Stimulated activated CD8-positive, alpha-beta memory T cell treated with anti-CD3 and anti-CD28 coated beads, Interleukin-12 subunit alpha, Interleukin-12 subunit beta, amount 100 ng/mL, for 1 hour (primary cell): ENCODE measurements at places on chromosomes 7 and 10.

DNA sequence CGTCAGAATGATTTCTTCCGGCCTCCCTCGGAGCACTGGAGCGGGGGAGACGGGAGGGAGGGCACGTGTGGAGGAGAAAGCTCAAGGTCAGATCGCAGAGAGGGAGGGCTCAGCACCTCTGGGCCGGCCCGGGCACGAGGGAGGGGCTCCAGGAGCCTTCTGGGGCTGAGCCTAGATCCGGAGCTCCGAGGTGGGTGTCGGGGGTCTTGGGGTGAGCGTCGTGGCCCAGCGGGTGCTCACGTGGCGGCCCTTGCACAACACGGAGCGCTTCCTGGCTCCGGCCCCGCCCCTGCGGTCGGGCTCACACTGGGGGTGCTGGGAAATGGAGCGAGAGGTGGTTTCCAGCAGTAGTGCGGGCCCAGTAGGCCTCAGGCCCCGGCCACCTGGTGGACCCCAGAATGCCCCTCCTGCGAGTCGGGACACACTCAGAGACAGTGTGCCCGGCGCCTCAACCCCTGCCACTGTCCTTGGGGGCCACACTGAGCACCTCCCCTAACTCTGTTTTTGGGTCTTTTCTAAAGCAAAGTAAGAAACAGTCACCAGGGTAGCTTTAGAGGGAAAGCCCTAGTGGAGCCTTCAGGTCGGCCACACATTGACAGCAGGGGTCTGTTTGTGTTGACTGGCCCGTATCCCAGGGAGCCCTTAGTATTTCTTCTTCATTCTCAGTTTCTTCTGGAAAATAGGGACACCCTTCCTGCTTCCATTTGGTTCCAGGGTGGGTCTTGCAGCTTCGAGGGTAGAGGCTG lies 798 bp downstream of the PPIF start:
- peak; percentile 47 for DNase-seq

DNA sequence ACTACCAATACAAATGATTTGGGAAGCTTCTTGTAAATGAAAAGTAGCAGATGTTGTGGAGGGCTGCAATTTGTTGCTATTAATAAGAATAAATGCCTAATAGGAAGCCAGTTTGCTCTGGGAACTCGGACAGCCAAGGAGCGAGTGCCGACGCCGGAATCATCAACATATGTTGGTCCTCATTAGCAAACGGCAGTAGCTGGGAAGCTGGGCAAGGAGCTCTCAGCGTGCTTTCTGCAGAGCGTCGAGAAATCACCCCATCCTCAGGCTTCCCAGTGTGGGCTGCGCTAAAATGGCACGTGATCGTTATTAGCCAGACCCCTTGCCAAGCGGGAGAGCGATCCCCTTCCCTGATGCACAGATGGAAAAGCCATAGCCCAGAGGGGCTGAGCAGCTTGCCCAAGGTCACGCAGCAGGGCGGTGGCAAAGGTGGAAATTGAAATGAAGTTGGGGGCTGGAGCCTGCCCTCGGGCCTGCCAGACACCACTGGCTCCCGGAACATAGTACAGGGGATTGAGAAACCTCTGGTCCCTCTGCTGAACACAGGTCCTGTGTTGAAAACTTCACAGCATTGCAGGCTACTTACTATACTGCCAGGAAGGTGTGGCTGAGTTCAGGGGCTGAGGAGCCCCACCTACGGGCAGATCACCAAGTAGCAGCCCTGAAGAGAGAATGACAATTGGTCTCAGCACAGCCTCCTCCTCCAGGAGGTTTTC lies 326.9 kb downstream of the PLXNA4 start:
- DNase-seq = no peak

DNA sequence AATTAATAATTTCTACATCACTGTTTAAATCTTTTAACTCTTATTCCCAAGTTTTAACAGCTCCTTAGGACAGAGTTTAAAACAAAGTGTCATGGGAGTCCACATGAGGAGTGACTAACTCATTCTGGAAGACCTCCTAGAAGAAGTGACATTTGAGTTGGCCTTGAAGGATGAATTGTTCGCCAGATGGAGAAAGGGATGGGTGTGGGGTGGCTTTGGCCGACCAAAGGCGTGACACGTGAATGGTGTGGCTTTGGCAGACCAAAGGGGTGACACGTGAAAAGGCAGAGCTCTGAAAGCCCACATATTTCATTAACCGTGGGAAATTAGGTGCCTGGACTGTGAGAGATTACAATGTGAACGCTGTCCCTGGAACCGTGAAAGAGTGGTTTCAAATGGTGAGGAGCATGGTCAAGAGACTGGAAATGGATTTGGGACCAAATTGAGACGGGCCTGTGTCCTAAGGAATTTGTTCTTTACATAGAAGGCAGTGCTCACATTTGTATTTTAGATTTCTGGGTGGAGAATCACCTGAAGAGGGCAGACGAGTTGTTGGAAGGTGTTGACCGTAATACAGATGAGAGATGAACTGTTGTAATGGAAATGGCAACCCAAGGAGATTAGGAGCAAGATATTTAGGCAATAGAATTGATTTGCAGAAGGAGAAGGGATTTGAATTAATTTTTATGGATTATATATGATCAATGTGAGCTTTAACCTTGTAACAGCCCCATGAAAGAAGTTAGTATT lies 228.1 kb downstream of the BICC1 start:
- DNase-seq = no peak

DNA sequence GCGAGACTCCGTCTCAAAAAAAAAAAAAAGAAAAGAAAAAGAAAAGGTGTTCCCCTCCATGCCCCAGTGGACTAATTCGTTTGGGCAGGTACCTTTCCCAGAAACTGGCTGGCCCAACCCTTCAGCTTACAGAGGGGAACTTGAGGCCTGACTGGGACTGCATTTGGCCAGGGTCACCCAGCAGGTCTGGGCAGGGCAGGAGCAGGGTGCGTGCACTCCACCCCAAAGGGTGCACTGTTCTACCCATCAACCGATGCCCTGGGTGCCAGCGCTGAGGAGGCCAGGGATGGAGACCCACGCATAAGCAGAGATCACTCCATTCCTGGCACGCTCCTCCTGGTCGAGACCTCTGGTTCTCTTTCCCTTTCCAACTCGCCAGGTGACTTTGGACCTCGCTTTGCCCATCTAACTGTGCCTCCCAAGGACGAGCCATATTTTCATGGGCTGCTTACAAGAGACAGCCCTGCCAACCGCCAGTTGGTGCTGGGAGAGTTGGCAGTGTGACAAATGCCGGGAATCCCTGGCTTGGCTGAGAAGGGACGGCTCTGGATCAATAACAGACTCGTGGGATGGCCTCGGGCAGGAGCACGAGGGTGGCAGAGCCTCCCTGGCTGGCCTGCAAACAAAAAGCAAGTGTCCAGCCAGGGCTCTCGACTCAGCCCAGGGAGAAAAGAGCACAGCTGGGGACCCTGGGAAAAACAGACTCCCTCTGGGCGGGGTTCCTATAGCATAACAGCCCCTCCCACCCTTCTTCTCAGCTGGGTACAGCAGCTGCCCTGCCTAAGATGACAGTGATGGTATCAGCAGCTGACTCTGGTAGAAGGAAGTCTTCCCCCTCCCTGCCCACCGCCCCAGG lies 7.9 kb downstream of the HSPB1 start:
- DNase-seq = no peak

DNA sequence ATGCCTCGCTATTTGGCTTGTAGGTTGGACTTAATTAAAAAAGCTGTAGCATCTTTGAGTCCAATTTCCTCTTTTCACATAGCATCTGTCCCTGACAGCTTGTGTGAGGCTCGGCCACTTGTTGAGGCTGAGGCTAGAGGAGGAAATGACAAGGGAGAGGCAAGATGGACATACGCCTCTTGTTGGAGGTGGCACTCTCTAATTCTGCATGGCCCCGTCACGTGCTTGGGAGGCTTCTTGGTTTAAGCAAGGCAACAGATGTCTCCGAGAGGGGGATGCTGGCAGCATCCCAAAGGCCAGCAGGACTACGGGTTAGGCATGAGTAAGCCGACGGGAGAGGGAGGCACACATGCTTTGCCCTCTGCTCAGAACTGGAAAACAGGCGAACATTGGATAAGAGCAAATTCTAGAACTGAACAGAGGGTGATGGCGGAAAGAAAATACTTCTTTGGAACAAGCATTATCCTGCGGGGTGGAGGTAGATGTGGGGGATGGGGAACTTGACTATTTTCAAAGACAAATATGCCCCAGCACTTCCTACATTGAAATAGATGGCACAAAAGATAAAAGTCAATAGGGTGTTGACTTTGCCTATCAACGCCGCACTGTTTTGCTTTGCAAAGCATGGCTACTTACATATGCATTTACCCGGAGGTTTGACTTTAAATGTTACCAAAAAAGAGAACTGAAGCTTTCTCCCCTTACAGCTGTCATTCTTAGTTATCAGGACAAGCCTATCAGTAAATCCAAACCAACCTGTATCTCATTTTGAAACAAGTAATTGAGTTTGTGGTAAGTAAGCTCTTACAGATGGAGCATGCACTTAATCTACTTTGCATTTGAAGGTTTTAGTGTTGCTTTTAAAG lies 94.8 kb downstream of the CHN2 start:
- no peak for DNase-seq

GRCh38 chr7:158518980-158519632 lies 68.5 kb downstream of the PTPRN2 start:
- no peak for DNase-seq

- peak; percentile 36 for DNase-seq
Measured at GRCh38 chr10:117167789-117168674, 29.3 kb upstream of the KCNK18 start.

- DNase-seq = no peak
Measured at GRCh38 chr7:47724335-47724982, 142.5 kb upstream of the TNS3 start.

DNA sequence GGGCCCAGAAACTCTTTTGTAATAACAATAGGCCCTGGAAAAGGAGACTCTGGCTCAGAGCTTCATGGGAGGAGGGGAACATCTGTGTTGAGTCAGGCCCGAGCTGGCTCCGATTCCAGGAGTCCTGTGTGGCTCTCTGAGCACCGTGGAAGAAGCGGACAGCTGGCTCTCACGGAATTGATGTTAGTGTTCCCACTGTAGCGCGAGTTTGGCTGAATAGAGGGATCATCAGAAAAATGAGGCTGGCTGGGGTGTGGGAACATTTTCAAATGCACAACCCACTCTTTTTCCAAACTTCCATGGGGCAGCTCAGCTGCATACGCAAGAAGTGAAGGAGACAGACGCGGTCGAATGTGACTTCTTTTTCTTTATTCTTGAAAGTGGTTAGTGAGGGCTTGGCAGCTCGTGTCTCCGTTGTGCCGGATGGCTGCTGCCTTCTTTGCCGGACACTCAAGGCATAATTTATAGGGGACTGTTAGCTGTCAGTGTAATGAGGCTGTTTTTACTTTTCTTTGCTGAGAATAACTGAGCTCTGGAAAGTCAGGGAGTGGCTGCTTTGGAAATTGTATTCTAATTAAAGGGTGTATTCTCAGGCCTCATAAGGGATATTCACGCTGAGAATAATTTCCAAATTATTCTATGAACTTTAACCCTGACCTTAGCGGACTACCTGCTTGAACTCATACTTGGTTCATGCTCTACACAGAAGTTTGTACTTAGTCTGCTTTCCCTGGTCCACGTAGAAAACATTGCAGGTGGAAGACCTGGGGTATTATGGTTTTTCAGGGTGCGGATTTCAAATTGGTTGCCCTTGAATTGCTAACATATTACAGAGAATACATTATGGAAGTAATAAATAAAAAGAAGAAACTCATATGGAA lies 23.1 kb downstream of the MDFIC start:
- no peak for DNase-seq

- no peak for DNase-seq
Measured at GRCh38 chr10:73169320-73169719, 1.4 kb downstream of the FAM149B1 start.

DNA sequence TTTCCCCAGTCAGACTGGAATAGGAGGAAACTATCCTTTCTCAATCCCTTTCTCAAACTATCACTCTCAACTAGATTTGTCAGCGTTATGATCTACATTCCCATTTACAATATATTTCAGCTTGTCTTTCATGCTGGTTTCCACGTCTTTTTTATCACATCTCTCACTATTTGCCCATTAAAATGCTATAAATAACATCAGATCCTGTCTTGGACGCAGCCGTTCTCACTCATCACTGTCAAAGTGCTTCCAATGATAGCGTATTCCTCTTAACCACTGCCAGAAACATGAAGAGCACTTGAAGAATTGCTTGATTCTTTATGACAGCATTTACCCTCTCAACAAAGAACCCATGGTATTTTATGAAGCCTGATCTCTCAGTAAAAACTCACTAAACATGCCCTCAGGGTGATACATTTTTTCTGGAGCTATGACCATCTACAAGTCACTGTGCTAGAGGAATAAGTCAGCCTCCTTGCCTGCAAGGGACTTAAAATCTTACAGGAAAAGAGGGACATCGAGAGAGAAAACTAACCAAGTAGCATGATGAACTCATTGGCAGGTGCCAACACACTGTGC lies 205.6 kb upstream of the PFKP start:
- no peak for DNase-seq

DNA sequence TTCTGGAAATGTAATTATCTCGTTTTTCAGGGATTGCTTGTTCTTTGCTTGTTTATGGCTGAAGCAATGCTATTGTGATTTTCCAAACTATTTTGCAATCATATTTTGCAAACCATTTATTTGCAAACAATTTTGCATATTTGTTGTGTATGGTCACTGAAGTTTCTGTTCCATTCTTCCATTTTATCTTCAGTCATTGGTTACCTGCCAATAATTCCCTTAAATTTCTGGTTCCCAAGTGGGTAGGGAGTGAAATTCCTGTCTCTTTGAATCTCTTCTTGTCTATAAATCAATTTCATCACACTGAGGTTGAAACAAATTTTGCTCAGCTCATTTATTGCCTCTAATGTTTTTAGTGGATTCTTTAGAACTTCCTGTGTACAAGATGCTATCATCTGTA lies 401.7 kb upstream of the VWC2 start:
- DNase-seq = no peak

DNA sequence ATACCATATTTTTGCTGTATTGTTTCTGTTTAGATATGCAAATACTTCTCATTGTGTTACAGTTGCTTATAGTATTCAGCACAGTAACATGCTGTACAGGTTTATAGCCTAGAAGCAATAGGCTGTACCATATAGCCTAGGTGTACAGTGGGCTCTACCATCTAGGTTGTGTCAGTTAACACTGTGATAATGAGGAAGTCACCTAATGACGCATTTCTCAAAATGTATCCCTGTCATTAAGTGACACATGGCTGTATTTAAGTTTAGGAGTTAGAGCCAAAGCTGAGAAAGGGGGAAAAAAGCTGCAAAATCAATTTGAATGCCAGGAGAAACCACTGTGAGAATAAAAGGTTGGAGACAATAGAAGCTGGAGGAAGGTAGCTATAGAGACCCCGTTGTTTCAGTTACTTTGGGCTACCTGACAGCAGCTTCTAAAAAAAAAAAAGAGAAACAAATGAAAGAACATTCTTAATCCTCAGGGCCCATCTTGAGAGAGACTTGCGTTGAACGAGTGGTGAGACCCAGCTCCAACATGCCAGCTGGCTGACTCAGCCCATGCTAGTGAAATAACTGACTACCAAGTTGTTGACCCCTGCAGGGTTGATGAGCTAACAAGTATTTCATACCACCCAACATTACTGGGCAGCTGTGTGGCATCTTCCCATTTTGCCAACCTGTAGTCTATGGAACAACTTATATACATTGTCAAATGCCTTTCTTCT lies 8.7 kb downstream of the STARD3NL start:
- no peak for DNase-seq

- DNase-seq = no peak
Measured at GRCh38 chr7:158357106-158357897, 230.3 kb downstream of the PTPRN2 start.
